ENCODE measurements at places on chromosomes 12 and 14.

DNA sequence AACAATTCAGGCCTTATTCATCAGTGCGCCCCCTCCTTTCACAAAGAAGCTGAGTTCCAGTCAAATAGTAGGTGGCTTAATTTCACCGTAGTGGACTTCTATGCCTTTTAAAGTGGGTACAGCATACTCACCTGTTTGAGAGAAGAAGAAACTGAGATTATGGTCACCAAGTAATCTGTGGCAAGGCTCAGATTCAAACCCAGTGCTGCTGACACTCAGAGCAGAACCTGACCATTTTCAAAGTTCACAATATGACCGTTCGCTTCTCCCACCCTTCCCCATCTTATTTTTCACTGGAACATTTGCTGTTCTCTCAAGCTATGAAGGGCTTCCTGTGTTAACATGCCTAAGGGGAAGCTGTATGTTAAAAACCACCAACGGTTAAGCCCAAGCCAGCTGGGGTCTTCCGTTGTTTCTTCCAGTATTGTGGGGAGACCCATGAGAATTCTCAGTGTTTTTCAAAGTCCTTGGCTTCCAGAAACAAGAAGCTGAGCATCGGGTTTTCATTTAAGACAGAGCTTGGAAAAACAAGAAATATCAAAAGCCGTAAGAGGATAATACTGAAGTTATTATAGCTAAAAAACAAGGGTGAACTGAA, 6.1 kb upstream of the PSMA6 start:
- DNase-seq = no peak

GRCh38 chr14:51482102-51482501, 169.6 kb upstream of the FRMD6 start:
- no peak for DNase-seq

DNA sequence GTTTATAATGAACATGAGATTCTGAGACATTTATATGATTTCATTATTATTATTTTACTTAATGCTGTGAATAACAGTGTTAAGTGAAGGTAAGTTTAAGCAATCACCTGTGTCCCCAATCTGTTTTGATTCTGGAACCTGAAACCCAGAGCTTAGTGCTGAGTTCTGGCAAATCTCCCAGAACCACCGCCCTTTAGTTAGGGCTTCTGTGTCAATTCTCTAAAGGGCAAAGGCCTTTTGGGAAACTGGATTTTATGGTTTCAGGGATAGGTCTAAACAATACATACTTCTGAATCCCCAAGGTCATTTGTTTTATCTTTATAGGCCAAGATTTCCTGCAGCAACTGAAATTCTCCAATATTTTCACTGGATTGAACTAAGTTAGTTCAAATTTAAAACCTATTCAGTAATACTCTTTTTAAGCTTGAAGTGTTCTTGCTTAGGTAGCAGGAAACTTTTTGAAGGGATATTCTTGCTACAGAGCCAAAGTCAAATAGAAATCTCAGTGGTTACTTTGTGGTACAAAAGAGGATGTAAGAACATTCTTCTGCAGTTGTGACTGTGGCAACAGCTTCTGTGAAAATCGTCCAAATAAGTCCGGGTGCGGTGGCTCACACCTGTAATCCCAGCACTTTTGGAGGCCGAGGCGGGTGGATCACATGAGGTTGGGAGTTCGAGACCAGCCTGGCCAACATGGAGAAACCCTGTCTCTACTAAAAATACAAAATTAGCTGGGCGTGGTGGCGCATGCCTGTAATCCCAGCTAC, 10.0 kb upstream of the PKP2 start:
- DNase-seq = no peak

- peak; percentile 86 for DNase-seq
These were observed 393 bp upstream of the DCAF5 start for GRCh38 chr14:69153152-69153872.

DNA sequence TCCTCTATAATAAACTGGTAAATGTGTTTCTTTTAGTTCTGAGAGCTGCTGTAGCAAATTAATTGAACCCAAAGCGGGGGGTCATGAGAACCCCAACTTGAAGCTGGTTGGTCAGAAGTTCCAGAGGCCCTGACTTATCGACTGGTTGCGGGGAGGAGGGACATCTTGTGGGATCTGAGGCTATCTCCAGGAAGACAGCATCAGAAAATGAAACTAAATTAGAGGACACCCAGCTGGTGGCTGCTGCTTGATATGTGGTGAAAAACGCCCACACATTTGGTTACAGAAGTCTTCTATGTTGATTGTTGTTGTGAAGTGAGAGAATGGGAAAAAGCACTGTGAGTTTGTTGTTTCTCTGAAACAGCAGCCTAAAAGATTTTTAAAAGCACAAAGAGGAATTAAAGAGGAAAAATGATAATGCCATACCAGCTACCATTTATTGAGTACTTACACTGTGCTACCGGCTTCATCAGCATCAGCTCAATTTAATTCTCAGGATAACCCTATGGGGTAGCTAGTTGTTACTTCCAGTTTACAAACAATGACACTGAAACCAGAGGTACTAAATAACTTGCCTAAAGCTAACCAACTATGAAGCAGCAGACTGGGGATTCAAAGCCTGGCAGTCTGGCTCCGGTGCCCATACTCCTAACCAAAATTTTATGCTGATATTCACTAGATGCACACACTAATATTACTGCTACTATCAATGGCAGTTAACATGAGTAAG, 24.3 kb downstream of the DDX24 start:
- DNase-seq = peak; percentile 42

GRCh38 chr12:118292836-118293235, 79.9 kb downstream of the TAOK3 start:
- DNase-seq = no peak

GRCh38 chr12:63325757-63326156, 174.8 kb upstream of the AVPR1A start:
- peak; percentile 42 for DNase-seq

GRCh38 chr12:1117970-1118563, 127.0 kb downstream of the ERC1 start:
- DNase-seq = peak; percentile 31

GRCh38 chr14:100503251-100503650, 84.0 kb downstream of the BEGAIN start:
- DNase-seq = no peak

GRCh38 chr12:96986883-96987523, 79.9 kb downstream of the NEDD1 start:
- peak; percentile 13 for DNase-seq

DNA sequence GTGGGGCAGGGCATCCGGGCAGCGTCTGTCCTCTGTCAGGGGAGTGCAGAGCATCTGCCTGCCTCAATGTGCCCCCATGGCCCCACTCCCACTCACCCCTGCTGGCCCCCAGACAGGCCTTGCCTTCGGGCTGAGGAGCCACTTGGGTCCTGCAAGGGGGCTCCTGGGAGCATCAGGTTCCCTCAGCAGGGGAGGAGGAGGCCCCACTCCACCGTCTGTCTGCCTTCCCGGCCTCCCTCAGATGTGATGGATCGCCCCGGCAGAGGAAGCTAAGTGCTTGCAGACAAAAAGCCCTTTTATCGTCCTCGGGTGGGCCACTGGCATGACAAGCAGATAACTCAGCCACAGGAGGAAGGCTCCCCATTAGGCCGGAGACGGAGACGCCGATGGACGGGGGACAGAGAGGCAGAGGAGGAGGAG, 35.1 kb downstream of the NCOR2 start:
- no peak for DNase-seq

- DNase-seq = no peak
These were observed 75.8 kb upstream of the RIN3 start for GRCh38 chr14:92437729-92438285.

DNA sequence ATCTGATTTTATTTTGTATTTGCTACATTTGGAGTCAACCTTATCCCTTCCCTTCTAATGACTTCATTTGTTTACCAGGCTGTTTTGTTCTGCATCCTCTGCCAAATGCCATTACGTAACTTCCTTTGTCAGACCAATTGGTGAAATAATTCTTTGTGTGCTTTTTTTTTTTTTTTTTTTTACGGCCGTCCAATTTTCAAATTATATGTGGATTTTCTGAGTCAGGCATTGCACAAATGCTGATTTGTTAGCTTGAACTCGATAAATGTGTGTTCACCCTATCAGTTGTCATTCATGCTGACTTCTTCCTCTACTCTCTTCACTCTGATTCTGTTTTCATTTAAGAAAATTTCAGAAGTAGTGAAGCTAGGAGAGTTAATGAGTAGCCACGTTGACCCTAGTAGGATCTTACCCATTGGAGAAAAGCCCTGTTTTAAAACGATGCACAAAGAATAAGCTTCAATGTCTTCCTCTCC, 386.2 kb downstream of the DIO2 start:
- peak; percentile 50 for DNase-seq

DNA sequence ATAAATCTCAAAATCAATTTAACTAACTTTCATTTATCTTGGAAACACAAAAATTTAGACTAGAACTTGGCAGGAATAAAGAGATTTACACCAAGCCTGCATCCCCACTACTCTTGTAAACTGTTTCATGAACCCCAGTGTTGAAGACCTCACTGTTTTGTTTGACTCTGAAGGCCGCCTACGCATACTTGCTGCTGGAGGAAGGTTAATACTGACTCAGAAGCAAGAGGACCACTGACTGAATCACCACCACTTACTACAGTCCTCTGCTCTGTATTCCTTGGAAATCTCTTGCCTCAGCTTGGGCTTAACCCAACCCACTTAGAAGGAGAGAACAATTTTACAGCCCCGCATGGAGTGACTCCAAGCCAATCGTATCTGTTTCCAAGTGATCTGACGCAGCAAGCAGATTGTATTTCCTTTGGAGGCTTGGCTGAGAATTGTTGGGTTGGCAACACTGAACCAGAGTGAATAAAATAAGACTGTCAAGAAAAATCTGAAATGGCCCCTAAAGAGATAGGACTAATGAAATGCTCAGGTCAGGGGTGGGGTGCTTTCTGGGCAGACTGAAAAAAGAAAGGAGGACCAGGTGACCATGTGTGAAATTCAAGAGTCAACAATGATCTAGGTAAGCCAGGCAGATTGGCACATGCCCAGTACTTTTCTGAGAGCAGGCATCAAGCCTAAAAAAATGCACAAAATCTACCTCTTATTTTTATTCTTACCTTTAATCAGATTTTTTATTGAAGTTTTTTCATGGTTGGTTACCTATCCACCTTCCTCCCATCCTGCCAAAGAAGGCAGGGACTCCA, 248.6 kb downstream of the ZFP36L1 start:
- no peak for DNase-seq

GRCh38 chr14:96639550-96639949, 137.4 kb downstream of the PAPOLA start:
- no peak for DNase-seq

DNA sequence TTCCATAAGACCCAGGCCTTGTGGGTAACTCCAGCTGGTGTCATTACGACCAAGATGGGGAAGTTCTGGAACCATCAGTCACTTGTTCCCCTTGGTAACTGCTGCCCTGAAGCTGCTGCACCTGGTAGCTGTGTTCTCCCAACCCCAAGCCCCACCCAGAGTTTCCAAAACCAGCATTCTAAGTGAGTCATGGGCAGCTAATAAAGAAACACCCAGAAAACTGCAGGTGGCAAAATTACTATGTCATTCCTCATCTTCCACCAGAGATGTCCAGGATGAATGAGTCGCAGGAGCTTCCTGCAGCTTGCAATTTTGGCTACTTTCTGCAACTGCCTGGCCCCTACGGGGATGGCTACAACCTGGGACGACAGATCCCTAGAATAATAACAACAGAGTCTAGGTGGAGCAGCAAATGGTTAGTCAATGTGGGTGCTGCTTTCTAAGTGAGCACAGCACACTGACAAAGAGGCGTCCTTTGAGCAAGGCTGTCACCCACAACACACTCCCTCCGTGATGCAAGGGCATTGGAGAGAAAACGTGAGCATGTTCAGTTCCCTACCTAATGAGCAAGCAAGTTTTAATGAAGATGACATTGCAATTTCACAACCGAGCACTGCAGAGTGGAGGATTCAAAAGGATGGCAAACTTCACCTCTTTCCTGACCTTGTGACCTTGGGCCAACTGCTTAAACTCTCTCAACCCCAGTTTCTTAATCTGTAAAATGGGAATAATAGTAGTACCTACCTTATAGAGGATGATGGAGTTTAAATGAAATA, 301.4 kb upstream of the NOS1 start:
- no peak for DNase-seq

- no peak for DNase-seq
These were observed 13.4 kb downstream of the ATP23 start for GRCh38 chr12:57954768-57955167.

DNA sequence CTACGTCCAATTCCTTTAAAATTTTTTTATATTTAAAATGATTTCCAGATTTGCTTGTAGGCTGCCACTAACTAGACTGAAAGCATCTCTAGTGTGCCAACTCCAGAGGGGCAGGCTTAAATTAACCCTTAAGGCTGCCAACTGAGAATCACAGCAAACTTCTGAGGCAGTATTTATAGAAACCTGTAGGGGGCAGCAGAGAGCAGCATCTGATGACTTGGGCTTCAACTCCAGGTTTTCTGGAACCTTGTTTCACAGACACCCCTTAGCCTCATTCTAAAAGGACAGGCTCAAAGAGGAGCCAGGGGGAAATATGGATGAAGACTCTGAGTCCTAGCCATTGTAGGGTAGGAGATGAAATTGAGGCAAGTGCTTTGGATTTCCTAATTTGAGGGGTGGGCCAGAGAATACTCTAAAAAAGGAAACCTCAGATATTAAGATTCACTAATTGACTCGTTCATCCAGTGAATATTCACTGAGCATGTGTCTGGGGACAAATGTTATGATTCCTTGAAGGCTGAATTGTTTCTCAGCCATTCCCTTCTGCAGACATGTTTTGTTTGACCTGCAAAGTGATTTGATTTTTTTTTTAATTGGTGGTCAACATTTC, 63.3 kb upstream of the HSPB8 start:
- peak; percentile 17 for DNase-seq

GRCh38 chr14:99312106-99312505, 40.1 kb upstream of the BCL11B start:
- DNase-seq = no peak

DNA sequence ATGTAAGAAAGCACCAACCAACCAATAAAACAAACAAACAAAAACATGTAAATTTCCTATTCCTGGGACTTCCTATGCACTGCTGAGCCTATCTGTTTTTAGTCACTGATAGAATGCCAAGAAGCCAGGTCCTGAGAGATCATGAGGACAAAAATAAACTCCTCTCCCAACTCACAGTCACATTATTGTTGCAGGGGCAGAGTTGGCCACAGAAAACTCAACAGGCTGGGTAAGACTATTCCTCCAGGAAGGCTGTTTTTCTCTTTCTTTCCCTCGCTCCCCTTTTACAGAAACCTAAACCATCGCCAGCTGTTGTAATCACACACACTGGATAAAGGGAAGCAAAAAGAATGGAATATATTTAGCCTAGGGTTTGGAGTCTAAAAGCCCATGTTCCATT, 55.8 kb upstream of the METAP2 start:
- peak; percentile 39 for DNase-seq

All from foreskin melanocyte (primary cell).